Putamen (tissue), 1 donor: ENCODE measurements at places on chromosomes 16 and 17.

- no peak for DNase-seq
Measured at GRCh38 chr16:82715833-82716232, 89.1 kb downstream of the CDH13 start.

- no peak for DNase-seq
Measured at GRCh38 chr16:72753881-72754280, 294.0 kb downstream of the ZFHX3 start.

- DNase-seq, result no peak
Measured at GRCh38 chr16:49514073-49514980, 140.7 kb downstream of the C16orf78 start.

DNA sequence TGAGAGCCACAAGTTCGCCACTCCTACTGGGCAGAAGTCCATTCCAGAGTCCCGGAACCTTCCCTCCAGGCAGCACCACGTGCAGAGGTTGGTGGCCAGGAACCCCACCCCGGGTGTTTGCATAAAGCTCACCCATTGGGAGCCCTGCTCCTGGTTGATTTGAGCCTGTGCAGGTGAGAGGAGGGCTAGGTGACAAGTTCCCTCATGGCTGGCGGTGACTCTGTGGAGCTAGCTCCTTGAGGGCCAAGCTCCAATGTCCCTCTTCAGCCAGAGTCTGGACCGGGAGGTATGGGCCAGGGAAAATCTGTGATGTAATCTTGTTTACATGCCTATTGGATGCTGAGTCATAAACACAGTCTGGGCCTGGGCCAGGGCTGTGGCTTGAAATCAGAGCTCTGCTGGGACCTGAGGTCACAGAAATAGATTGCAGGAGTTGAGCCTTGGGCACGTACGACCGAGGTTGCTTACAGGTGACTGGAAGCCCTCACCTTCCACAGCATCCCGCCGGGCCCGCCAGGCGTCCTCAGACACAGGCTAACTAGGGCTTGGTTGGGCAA is 118.9 kb downstream of the AATF start:
- no peak for DNase-seq

DNA sequence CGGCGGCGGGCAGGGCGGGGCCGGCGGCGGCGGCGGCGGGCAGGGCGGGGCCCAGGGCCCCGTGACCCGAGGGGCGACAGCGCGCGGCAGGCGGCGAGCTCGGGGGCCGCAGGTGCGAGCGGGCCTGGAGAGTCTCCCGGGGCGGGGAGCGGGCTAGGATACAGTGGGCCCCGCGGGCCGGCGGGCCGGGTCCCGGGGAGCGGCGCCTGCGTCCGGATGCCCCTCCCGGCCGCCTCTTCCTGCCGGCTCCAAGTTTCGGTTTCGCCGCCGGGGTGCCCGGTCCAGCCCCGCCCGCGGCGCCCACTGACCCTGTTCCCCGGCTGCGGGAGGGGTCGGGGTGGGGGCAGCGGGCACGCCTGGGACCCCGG is at the start of gene RNF213:
TSS of gene RNF213 (plus strand) at position 62 of the 368 bp plus-strand sequence. CDS start 2,830 bp downstream, outside the sequence.
- DNase-seq, result no peak

DNA sequence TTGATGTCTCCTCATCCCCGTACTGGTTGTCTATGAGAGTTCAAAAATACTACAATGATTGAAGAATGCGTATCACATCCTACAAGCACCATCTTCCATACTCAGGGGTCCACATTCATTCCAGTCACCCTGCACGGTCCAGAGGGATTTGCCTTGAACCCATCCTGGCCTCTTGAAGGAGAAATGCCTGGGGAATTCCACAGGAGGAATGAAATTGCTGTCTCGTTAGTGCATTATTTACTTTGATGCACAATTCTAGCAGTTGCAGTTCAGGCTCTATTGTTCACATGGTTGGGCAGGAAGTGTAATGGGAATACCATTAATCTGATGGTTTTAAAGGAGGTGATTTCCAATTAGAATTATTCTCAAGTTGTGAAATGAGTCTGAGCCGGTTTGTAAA is 369.1 kb upstream of the XYLT1 start:
- no peak for DNase-seq

DNA sequence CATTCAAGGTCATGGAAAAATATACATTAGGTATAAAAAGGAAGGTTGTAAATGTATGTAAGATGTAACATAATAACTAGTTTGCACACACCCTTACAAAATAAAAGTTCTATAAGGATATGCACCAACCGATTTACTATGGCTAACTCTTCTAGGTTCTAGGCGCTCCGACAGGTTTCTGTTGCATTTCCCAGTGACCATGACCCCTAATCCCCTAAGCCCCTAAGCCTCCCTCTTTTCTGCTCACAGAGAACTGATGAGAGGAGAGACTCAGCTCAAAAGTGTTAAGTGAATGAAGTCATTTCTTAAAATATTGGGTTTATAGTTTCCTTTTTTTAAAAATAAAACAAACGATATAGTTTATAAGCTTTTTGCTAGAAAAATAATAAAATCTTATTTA is 30.0 kb upstream of the HEATR6 start:
- DNase-seq, result no peak

DNA sequence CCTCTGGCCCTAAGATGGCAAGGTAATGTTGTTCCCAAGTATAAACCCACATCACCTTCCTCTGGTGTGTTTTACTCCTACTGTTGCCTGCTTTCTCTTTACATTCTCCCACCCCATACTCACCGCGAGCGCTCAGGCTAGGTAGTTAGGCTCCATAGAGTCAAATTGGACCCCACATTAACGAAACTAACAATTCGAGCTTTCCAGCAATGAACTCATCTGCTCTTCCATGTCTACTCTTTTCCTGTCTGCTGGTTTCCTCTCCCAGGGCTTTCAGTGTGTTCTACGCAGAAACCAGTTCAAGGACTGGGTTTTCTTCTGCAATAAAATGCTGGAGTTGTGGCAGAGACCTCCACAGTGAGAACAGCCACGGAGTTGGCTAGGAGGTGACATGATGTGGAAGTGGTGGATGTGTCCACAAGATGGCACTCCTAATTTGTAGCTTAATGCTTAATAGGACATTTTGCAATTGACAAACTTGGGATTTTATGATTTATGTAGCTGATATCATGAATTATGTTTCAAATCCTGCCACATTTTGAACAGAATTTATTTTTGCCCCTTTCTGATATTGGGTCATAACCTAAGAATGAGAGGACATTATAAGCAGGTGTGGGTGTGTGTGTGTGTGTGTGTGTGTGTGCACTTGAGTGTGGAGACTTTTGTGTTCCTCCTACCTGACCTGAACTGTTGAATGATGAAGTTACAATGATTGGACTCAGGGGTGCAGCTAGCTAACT is 2.2 kb upstream of the UQCRC2 start:
- DNase-seq, result no peak

GRCh38 chr16:70688246-70688742 is 2.4 kb upstream of the MTSS2 start:
- peak; percentile 91 for DNase-seq

DNA sequence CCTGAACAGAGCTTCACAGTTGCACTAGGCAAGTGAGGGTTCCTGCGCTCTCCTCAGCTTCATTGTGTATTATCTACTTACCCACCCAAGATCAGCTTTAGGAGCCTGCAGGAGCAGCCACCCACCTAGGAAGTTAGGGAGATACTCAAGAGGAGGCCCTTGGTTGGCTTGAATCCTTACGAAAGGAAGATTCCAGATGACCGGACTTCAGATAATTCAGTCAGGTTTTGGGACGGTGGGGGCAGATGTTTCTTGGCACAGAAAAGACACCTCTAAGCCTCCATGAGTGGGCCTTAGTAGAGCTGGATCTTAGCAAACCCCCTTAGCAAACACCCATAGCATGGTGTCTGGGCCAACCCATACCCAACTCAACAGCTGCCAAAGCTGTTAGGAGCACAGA is 2.4 kb upstream of the CBFB start:
- no peak for DNase-seq

DNA sequence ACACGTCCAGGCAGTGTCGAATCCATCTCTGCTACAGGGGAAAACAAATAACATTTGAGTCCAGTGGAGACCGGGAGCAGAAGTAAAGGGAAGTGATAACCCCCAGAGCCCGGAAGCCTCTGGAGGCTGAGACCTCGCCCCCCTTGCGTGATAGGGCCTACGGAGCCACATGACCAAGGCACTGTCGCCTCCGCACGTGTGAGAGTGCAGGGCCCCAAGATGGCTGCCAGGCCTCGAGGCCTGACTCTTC is 7.2 kb upstream of the CD68 start:
- DNase-seq, result no peak

- no peak for DNase-seq
Measured at GRCh38 chr16:68265078-68265920, 973 bp downstream of the SLC7A6 start.

DNA sequence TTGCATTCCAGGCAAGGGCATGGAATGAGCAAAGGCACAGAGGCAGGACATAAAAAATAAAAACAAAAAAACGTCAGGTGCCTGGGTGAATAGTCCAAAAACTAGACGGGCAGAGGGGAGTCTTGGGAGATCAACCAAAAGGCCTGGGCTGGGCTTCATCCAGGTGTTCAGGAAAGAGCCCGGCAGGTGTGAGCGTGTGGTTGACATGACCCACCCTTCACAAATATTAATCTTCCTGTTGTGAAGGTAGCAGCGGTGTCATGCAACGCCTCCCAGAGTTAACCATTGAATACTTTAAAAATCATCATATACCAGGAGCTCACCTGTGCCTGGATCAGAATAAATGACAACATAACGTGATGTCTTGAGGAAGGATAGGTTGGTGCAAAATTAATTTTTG is 90.6 kb downstream of the USP22 start:
- no peak for DNase-seq

DNA sequence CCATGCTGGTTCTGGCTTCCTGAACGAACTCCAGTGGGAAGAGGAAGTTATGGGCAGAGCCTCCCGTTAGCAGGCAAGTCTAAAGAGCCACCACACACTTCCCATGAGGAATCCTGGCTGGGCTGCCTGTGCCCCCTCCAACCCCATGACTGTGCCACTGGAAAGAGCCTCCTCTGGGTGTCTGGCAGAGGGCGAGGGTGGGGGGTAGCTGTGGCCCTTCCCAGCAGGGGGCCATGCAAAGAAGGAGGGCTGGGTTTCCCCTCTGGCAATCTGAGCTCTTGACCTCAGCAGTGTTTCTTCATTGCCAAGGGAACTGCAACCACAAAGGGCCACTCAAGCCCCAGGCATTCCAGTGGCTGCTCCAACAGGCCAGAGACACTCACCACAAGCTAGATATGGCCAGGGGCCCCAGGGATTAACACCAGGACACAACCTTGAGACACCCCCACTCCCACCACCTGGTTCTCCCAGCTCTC is 1.7 kb upstream of the RRAD start:
- no peak for DNase-seq

DNA sequence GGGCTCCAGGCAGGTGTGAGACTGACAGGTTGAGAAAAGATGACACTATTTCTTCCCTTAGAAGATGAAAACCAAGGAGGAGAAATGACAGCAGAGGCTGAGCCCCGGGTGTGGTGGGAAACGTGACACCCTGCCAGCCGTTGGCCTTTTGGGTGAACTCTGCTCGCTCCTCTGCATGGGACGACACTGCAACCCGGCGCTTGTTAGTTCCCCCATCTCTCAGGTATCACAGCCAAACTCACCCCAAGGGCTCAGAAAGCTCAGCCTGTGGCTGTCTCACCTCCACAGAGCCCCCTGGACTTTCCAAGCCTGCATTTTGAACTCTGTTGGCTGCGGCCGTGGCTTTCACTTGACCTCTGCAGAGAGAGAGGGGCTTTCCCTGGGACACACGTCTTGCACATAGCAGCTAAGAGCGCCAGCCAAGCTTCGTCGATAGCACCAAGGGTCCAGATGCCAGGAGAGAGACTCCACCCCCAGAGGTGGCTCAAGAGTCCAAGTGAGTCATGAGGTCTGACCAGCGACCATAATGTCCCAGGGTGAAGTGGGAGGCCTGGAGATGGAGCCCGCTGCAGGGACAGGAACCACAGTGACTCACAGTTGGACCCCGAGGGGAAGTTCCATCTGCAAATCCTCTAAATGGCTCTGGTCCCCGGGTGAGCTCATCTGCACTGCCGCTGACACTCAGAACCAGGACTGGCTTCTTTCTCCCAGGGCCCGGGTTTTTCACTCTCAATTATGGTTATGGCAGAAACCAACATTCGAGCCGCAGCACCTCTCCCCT is 301.9 kb downstream of the SOX9 start:
- no peak for DNase-seq

GRCh38 chr17:54793271-54793670 is 107.4 kb upstream of the TOM1L1 start:
- no peak for DNase-seq

- no peak for DNase-seq
Measured at GRCh38 chr17:33837281-33837680, 417.8 kb upstream of the CCL2 start.

GRCh38 chr17:17098551-17099179 is 56.4 kb downstream of the MPRIP start:
- DNase-seq, result no peak

- no peak for DNase-seq
Measured at GRCh38 chr17:2782055-2782454, 14.2 kb upstream of the RAP1GAP2 start.

DNA sequence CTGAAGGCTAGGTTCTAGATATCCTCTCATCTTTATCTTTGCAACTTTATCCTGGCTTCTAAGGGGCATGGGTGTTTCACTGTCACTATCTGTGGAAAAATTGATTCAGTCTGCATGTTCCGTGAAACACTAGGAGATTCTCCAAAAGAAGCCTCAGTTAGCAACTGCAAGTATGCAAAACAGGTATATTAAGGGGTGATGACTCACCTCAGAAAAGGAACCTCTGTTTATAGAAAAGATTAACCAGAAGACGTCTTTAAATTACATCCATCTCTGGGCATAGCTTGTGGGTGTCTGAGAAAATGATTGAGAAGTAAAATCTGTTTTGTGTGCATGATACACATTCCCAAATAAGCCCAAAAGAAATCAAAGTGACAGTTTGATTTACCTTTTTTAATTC is 353.8 kb upstream of the HSBP1 start:
- no peak for DNase-seq

- no peak for DNase-seq
Measured at GRCh38 chr17:57338257-57338914, 82.1 kb downstream of the MSI2 start.
